ENCODE measurements at places on chromosomes 5 and 9. TPM values are rescaled to one million over a fixed set of nuclear protein-coding genes. Genes with fewer than 3 reads are reported as not detected.
A peak's percentile ranks its signal among the peaks of the same experiment; 100 is the strongest.

GRCh38 chr9:27460226-27461023, 63.7 kb upstream of the IFNK start:
- H3K4me3 ChIP-seq: no peak overlapping the region
- H3K4me1 ChIP-seq: peaks cover 19% of the 10 kb centered on the region
- DNase-seq: no peak
- H3K27ac ChIP-seq: no peak overlapping the region
- no peaks in the 10 kb centered on the region for H3K36me3 ChIP-seq

- peak overlapping the region; percentile 61 for H3K27ac ChIP-seq
- H3K27me3 ChIP-seq: no peaks in the 10 kb centered on the region
- peak overlapping the region; percentile 39 for H3K4me3 ChIP-seq
- DNase-seq: no peak
- peaks cover 31% of the 10 kb centered on the region for H3K36me3 ChIP-seq
These were observed 5.0 kb downstream of the TJP2 start for GRCh38 chr9:69179037-69179436.

GRCh38 chr9:87211669-87212068, 264.4 kb upstream of the GAS1 start:
- no peak overlapping the region for H3K4me3 ChIP-seq
- DNase-seq: no peak
- no peaks in the 10 kb centered on the region for H3K36me3 ChIP-seq
- peaks cover 20% of the 10 kb centered on the region for H3K27me3 ChIP-seq
- no peak overlapping the region for H3K27ac ChIP-seq

- no peak overlapping the region for H3K4me3 ChIP-seq
- DNase-seq: no peak
- H3K27me3 ChIP-seq: no peaks in the 10 kb centered on the region
- H3K36me3 ChIP-seq: peaks cover 8% of the 10 kb centered on the region
- no peak overlapping the region for H3K27ac ChIP-seq
These were observed 59.1 kb upstream of the FBXW11 start for GRCh38 chr5:172065431-172066065.

GRCh38 chr9:84027201-84027600, 46.6 kb downstream of the RMI1 start:
- DNase-seq: no peak
- H3K27ac ChIP-seq: no peak overlapping the region
- H3K4me3 ChIP-seq: no peak overlapping the region
- no peaks in the 10 kb centered on the region for H3K36me3 ChIP-seq
- peaks cover 23% of the 10 kb centered on the region for H3K27me3 ChIP-seq

DNA sequence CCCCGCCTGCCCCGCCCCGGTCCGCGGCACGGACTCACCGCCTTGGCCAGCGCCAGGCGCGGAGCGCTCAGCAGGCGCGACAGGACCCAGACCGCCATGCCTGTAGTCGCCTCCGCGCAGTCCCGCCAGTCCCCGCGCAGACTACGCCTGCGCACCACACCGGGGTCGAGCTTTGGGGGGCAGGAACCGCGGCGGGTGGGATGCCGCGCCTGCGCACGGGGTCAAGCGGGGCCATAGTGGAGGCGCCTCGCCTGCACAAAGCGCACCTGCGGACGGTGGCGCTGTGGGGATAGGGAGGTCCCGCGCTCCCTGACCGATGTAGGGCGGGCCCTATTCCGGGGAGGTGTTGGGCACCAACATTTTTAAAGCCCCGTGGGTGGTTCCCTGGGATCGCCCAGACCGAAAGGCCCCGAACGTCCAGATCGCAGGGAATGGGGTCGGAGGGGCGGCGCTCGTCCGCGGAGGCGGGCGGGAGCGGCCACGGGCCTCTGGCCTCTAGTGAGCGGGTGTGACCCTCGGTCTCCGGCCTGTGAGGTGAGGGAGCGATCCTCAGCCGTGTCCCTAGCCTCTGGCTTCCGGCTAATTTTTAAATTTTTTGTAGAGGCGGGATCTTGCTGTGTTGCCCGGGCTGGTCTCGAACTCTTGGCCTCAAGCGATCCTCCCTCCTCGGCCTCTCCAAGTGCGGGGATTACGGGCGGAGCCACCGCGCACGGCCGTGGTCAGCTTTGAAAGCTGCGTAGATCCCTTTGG, 70.8 kb upstream of the LPCAT1 start:
- H3K4me1 ChIP-seq: no peaks in the 10 kb centered on the region
- H3K27ac ChIP-seq: no peak overlapping the region
- peak; percentile 70 for DNase-seq
- peaks cover 5% of the 10 kb centered on the region for H3K36me3 ChIP-seq
- no peaks in the 10 kb centered on the region for H3K27me3 ChIP-seq

GRCh38 chr5:68274847-68275651, 59.5 kb downstream of the PIK3R1 start:
- H3K36me3 ChIP-seq: peaks cover 61% of the 10 kb centered on the region
- no peak for DNase-seq
- peaks cover 61% of the 10 kb centered on the region for H3K4me1 ChIP-seq
- H3K27me3 ChIP-seq: no peaks in the 10 kb centered on the region
- peak overlapping the region; percentile 81 for H3K27ac ChIP-seq

DNA sequence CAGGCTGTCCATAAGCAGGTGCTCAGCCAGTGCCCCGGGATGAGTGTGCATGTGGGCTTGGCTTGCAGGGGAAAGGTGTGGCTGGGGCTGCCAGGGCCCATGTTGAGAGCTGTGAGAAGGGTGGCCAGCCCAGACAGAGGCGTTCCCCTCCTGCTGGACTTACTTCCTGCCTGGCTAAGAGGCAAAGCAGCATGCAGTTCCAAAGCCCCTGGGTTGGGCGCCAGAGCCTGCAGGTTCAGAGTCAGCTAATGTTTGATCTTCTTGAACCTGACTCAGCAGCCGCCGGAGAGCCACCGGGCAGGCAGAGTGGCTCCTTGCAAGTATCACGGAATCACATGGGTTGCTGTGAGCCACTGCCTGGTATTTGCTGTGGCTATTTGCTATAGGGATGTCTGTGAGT, 168.4 kb upstream of the MAP1B start:
- H3K27me3 ChIP-seq: no peaks in the 10 kb centered on the region
- peak overlapping the region; percentile 33 for H3K4me3 ChIP-seq
- DNase-seq: peak; percentile 78
- peak overlapping the region; percentile 83 for H3K27ac ChIP-seq

DNA sequence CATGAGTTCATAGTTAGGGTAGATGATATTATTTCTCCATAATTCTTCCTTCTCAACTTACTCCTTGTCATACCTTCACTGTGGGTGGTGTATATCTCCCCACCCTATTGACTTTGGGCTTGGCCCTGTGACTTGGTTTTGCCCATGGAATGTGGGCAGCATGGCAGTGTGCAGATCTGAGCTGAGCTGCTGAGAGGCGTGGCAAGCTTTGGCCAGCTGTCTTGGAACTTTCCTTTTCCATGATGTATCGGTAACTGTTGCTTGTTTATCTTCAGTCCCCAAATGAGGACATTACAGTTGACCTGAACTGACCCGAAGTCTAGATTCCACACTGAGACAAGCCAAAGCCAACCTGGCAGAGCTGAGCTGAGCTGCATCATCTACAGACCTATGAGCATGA, 70.4 kb downstream of the RALGPS1 start:
- DNase-seq: peak; percentile 23
- H3K27me3 ChIP-seq: peaks cover 21% of the 10 kb centered on the region
- H3K4me3 ChIP-seq: no peak overlapping the region

- H3K4me3 ChIP-seq: peak overlapping the region; percentile 24
- no peaks in the 10 kb centered on the region for H3K27me3 ChIP-seq
- H3K4me1 ChIP-seq: peaks cover 9% of the 10 kb centered on the region
- no peak overlapping the region for H3K27ac ChIP-seq
- DNase-seq: no peak
- H3K36me3 ChIP-seq: no peaks in the 10 kb centered on the region
These were observed 86.3 kb downstream of the S1PR3 start for GRCh38 chr9:89077519-89077918.

DNA sequence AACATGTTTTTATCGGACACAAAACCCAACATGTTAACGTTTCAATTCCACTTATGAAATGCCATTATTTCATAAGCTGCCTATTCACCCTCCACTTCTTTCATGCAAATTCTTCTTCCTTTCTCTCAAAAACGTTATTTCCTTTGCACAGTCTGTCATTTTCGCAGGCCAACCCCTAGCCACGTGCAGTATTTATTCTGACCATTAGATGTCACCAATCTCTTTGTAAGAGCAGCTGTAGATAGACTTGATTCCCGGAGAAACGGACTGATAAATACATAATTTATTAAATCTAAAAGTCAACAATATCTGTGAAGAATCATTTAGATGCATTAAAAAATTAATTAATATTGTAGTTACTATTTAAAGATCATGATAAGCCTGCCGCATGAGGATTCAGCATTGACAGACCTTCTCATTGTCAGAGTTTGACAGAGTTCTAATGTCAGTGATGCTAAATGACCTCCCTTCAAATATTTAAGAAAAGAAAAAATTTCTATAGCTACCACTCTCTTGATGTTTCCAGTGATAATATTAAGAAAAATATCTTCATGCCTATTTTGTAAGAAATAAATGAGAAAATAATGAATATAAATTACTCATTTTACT, 933.6 kb downstream of the CDH12 start:
- H3K4me1 ChIP-seq: no peaks in the 10 kb centered on the region
- no peaks in the 10 kb centered on the region for H3K36me3 ChIP-seq
- H3K4me3 ChIP-seq: no peak overlapping the region

- no peaks in the 10 kb centered on the region for H3K27me3 ChIP-seq
- no peak for DNase-seq
- H3K27ac ChIP-seq: peak overlapping the region; percentile 89
These were observed 5.6 kb downstream of the EFNA5 start for GRCh38 chr5:107665036-107665570.

- peak; percentile 86 for DNase-seq
- peak within 1 kb of the TSS; percentile 99 for H3K4me3 ChIP-seq
- peaks cover 35% of the 10 kb centered on the region for H3K27me3 ChIP-seq
- H3K27ac ChIP-seq: peak within 1 kb of the TSS; percentile 87
- peaks cover 21% of the 10 kb centered on the region for H3K36me3 ChIP-seq
These were observed at the start of gene KCNN2 for GRCh38 chr5:114361724-114362196. TSS of gene KCNN2 (plus strand) at chr5:114362070. CDS start at chr5:114362140, 70 bp downstream.

GRCh38 chr9:27668280-27668679, 95.0 kb upstream of the C9orf72 start:
- H3K27ac ChIP-seq: no peak overlapping the region
- H3K4me3 ChIP-seq: no peak overlapping the region
- DNase-seq: no peak
- no peaks in the 10 kb centered on the region for H3K27me3 ChIP-seq
- no peaks in the 10 kb centered on the region for H3K36me3 ChIP-seq

GRCh38 chr5:167642181-167642580, 649.3 kb upstream of the WWC1 start:
- H3K36me3 ChIP-seq: no peaks in the 10 kb centered on the region
- H3K4me1 ChIP-seq: peaks cover 45% of the 10 kb centered on the region
- peak overlapping the region; percentile 63 for H3K27ac ChIP-seq
- DNase-seq: no peak
- H3K4me3 ChIP-seq: no peak overlapping the region

ANKDD1B gene
- total RNA-seq: 1.6 TPM

BSPRY gene
- total RNA-seq: 14.5 TPM

PDZD2 gene
- total RNA-seq: 0.76 TPM
